Stimulated activated CD4-positive, alpha-beta T cell treated with anti-CD3 and anti-CD28 coated beads, Interleukin-15, amount 100 ng/mL, for 48 hours (primary cell): ENCODE measurements at places on chromosomes 7 and 10.

GRCh38 chr7:112504093-112504695, 23.4 kb downstream of the LSMEM1 start:
- DNase-seq, result no peak

- DNase-seq, result no peak
Observed at GRCh38 chr7:159027056-159027788, 117.4 kb downstream of the VIPR2 start.

- DNase-seq, result no peak
Observed at GRCh38 chr7:127844165-127844564, 187.1 kb downstream of the LRRC4 start.

DNA sequence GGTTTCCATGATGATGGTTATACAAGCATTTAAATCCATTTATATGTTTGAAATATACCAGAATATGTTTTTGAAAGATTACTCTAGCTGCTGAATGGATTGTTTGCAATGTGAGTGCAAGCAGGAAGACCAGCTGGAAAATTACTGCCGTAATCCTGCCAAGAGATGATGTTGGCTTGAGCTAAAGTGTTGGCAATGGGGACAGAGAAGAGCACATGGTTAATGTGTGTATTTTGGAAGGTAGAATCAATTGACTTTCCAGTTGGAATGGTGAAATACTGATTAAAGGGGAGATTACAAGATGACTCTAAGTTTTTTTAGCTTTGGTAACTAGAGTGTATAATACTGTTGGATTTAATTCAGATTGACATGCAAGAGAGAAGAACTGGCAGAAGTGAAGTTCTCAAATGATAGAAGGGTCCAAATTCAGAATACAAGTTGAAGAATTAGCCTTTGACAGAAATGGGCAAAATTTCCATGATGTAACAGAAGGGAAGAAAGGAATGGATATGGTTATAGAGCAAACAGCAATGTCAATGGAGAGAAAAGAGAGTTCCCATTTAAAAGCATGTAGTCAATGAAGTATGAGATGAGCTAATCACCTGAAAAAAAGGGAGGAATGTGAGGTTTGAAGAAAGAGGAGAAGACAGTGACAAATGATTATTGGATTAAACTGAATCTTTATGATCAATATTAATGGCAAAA, 422.0 kb downstream of the CDC14C start:
- DNase-seq, result no peak

- no peak for DNase-seq
Observed at GRCh38 chr7:116683786-116684185, 11.8 kb downstream of the MET start.

GRCh38 chr7:22574754-22575520, 74.9 kb upstream of the STEAP1B start:
- DNase-seq, result no peak

DNA sequence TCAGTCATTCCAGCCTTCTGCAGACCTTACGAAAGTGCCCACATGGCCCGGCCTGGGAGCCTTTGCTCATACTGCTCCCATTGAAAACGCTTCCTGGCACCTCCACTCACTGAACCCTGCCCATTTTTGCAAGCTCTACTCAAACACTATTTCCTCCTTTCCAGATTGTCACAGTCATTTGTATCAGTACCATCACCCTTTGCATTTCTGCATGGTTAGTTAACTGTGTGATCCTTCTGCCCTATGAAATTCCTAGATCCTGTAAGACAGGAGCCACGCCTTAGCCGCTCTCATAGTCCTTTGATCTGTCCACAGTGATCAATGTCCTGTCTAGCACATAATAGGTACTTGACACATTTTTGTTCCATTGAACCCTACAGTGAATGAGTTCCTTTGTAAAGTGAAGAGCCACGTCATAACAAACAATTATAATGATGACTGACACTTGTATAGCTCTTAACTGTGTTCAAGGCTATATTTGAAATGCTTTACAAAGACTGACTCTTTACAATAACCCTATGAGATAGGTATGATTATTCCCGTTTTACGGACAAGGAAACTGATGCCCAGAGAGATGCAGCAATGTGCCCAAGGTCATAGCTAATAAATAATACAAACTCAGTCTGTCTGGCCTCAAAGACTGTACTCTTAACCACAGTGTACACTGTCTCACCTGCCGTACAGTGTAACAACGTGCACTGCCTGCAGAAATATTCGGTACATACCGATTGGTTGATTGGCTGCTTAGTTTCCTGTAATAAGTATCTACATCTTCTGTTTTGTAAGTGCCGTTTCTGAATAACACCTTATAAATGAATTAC, 16.6 kb upstream of the ITIH2 start:
- DNase-seq, result no peak

DNA sequence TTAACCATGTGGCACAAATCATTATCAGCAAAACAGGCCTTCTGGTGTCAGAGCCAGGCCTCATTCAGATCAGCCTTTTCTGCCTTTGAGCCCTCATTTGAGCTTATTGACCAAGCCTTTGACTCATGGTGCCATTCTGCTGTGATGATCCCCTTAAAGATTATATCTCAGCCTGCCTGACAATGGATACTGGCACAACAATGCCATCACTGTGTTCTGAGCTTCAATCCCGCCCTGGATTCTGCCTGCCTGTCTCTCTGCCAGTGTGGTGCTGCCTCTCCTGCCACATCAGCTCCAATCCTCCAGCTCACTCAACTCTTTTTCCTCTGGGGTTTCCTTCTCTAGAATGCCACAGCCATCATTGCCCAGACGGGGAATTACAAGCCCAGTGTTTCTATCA, 52.6 kb downstream of the SRI start:
- DNase-seq, result no peak

DNA sequence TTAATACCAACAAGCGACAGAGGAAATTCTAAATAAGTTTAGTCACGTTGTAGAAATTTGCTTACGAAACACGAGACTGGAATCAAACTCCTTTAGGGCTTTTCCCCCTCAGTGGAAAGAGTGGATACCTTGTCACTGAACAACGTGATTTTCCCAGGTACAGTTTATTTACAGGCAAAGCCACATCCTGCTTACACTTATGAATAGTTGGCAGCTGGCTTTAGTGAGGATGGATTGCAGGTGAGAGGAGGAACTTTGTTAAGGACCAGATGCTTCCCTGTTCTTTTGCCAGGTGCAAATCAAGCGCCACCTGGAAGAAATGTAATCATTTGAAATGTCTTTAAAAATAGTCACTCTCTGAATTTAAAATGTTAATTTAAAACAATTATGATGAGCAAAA, 282.4 kb downstream of the ADARB2 start:
- DNase-seq, result no peak

DNA sequence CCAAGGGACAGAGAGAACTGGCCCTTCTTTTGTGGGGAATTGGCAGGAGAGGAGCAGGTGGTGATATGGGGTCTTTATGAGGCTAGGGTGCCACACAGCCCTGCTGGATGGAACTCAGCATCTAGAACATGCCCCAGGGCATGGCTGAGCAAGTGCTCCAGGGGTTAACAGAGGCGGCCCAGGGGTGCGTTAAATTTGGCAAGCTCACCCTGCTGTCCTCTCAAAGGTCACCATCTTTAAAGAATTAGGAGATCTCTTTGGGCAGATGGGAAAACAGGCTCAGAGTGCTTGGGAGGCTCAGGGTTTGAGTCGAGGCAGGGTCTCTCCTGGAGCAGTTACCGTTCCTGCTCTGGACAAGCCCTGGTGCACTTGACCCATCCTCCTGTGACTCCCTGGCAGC, 21.4 kb upstream of the UNC5B start:
- no peak for DNase-seq

GRCh38 chr7:1552200-1552599, 3.8 kb downstream of the TMEM184A start:
- DNase-seq, result no peak

- no peak for DNase-seq
Observed at GRCh38 chr7:49791088-49791741, 17.8 kb downstream of the VWC2 start.

- DNase-seq, result no peak
Observed at GRCh38 chr10:132570771-132571649, 33.4 kb downstream of the INPP5A start.

DNA sequence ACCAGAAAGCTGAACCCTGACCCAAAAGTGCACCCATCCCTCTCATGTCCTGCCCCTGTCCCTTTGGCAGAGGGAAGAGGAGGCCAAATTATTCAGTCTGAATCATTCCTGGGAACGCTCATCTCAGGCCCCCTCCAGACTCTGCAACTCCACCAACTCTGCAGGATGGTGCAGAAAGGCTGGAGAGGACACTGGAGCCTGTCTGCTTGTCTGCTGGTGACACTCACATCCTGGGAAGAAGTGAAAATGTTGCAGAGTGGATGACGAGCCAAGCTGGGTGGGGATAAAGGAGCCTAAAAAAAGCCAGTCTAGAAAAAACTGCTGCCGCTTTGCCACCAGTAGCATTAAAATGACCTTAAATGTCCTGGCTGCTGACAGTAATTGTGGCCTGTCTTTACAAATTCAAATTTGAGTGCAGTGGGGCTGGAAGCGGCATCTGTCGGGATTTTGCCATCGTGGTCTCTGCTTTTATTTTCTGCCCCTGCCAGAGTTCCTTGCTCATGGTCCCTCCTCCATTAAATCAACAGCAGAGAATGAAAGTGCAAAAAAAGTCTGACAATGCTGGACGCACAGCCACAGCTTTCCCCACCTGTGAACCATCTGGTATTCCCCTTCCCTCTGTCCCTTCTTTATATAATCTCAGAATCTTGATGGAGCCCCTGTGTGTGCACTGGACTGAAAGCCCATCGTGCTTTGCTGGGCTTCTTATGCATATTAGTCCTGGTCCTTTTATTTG, 63.9 kb downstream of the STK17A start:
- DNase-seq, result no peak

DNA sequence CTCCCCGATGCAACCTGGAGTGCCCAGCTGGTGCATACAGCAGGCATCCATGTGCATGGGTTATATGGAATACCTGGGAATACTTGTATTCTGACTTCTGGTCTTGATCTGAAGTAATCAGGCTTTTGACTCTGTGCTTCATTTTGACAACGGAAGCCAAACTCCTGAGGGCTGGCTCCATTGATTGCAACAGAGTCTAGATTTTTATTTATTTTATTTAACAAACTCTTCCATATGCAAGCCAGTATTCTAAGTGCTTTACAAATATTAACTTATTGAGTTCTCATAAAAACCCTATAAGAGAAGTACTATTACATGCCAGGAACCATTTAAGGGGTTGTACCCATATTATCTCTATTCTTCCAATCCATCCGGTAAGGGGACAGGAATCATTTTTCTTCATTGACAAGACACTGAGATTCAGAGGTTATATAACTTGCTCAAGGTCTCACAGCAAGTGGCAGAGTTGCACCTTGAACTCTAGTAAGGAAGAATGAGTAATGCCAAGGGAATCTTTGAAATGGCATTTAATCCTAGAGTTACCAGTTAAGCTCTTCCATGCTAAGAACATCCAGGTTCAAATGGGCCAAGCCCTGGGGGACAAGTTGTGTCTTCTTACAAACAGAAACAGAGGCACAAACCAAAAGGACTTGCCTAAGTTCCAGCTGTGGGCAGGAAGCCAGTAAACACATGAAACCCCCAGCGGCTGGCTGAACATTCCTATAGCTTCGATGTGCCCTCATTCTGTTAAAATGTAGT, 241.0 kb downstream of the WDR11 start:
- DNase-seq, result no peak

DNA sequence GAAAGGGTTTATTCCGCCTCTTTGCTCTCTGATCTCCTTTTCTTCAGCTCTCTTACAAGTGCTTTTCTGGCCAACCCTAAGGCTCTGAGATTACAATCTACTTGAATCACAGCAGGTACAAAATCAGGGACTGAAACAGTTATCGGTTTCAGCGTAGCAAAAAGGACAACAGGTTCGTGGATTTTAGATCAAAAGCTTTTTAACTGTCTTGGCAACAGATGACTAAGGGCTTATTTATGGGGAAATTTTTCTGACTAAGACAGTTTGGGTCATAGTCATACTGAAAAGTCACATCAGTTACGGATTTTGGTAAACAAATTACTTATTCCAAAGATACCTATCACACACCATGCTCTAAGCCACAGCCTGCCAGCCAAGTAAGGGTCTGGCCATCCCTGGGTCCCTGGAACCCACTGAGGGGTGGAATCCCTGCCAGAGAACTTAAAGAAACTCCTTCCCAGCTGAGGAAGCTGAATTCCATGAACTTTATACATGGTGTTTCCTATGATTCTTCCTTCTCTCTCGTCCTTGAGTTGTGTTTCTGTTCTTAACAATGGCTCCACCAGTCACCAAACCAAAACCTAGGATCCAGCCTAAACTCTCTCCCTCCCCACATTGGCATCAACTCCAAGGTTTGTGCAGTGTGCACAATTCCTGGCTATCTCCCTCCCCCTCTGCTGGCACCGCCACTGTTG, 169.3 kb downstream of the FAM107B start:
- no peak for DNase-seq

GRCh38 chr10:131277278-131277677, 34.2 kb downstream of the TCERG1L start:
- no peak for DNase-seq

GRCh38 chr7:121544726-121545125, 148.6 kb upstream of the FAM3C start:
- no peak for DNase-seq

DNA sequence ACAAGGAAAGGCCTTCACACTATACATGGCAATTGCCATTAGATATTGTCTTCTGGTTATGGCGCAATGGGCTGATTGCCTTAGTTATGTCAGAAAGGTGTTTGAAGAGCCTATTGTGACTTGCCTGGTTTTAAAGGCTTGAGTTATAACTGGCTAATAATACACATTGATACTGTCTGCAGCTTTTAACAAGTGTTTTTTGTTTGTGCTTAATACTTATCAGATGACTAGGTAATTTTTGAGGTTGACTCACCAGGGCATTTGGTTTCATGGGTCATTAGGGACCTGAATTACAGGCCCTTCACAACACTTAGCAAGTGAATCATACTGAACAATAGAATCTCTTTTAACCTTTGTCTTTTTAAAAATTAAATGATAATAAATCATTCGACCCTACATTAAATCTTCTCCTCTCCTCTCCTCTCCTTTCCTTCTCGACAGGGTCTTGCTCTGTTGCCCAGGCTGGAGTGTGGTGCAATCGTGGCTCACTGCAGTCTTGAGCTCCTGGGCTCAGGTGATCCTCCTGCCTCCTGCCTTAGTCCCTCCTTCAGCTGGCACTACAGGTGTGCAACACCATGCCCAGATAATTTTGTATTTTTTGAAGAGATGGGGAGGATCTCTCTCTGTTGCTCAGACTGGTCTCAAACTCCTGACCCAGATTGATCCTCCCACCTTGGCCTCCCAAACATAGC, 196.3 kb downstream of the JCAD start:
- DNase-seq, result no peak

DNA sequence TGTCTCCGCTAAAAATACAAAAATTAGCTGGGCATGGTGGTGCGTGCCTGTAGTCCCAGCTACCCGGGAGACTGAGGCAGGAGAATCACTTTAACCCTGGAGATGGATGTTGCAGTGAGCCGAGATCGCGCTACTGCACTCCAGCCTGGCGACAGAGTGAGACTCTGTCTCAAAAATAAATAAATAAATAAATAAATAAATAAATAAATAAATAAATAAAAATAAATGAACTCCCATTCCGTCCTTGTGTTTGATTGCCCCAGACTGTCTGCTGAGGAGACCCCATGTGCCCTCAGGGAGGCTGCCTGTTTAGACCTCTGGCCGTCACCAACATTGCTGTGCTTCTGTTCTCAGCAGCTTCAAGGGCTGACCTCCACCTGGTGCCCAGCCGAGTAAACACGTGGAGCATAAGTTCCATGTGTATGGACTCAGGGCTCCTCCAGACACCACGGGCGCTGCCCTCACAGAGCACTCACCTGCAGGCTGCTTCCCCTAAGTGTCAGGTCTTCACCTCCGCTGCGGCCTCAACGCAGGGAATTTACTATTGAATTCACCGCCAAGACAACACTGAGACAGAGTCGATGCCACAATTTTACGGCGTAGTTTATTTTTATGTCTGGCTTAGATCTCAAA, 32.0 kb downstream of the VOPP1 start:
- no peak for DNase-seq
